Hematopoietic multipotent progenitor cell treated with erythropoietin and hydrocortisone succinate and interleukin-3 and kit ligand, for 15 days (in vitro differentiated cells): ENCODE measurements at places on chromosomes 12 and 14.

DNA sequence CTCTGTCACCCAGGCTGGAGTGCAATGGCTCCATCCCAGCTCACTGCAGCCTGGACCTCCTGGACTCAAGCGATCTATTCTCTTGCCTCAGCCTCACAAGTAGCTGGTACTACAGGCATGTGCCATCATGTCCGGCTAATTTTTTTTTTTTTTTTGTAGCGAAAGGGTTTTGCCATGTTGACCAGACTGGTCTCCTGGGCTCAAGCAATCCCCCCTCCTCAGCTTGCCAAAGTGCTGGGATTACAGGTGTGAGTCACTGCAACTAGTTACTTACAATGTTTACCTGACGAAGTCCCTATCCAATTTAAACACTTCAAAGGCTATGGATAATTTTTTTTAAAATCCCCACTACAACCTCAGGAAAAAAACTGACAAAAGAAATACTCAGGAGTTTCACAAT lies 1.8 kb downstream of the KRR1 start:
- DNase-seq = no peak

DNA sequence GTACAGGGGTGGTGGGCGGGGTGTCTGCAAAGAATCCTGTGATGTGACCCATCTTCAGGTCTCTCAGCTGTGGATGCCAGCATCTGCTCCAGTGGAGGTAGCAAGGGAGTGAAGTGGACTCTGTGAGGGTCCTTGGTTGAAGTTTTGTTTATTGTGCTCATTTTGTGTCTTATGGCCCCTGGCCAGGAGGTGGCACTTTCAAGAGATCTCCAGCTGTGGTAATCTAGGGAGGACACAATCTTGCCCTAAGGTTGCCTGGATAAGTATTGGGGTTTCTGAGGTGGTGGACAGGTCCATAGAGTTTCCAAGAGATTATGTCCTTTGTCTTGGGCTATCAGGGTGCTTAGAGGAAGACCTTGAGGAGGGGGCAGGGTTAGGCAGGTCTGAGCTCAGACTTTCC lies 260.7 kb downstream of the CCDC59 start:
- no peak for DNase-seq

- DNase-seq = no peak
These were observed 112.5 kb downstream of the ETV6 start for GRCh38 chr12:11761869-11762567.

- DNase-seq = no peak
These were observed 20.9 kb downstream of the SLCO1C1 start for GRCh38 chr12:20716037-20716436.

GRCh38 chr12:110931315-110931728 lies 10.9 kb upstream of the MYL2 start:
- DNase-seq = no peak

DNA sequence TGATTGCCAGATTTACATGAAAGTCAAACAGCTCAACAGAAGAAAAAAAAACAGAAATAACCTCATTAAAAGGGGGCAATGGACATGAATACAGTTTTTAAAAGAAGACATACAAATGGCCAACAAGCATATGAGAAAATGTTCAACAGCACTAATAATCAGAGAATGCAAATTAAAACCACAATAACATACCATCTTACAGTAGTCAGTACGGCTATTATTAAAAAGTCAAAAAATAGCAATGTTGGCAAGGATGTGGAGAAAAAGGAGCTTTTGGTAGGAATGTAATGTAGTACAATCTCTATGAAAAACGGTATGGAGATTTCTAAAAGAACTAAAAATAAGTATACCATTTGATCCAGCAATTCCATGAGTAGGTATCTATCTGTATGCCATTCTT lies 272.1 kb downstream of the CEP128 start:
- no peak for DNase-seq

GRCh38 chr12:4911316-4911994 lies 1.8 kb downstream of the KCNA1 start:
- DNase-seq = no peak

DNA sequence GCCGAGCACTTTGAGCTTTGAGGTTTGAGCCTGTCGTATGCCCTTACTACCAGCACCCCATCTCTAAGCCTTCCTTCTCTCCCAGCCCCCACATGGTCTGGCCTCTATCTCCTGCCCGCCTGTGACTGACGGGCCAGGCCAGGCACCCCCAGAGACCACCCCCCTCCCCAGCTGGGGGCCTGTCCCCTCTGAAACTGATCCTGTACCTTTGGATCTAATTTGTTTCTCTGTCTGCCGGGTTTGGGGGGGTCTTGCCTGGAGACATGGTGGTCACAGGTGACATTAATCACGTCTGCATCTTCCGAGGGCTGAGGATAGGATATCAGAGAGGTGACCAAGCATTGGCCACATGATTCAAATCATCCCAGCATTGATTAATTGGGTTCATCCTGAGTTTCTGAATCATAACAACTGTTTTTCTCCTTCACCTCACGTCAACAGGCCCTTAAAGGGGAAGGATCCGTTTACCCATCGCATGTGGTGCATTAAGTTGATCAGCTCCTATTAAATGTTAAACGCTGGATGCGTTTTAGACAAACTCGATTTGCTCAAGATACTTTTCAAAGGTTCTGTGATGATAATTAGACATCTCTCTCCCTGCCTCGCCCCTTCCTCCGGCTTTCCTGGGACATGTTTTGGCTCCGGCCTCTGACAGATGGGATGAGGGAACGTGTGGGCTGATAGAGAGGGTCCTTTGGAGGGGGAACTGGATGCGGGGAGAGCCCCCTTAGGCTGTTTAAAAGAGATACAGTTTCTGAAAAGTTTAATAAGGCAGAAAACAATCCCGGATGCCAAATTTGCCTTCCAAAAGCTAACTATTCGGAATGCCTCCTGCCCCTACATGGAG lies 63.3 kb upstream of the TBX3 start:
- no peak for DNase-seq

DNA sequence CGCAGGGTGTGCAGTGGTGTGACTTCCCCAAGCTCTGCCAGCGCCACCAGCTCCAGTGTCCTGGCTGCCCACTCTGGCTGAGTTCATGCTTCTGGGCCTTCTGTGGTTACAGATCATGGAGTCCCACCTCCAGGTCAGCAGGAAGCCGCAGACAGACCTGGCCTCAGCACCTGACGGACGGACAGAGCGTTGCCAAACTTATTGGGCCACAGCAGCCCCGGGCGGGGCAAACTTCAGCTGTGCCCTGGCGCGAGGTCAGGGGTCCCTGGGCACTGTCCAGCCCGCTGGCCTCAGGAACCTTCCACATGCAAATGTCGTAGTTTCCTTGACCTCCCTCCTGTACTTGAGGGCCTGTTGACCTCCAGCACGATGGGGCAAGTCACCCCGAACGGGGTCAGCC lies 11.2 kb downstream of the GPR132 start:
- DNase-seq = no peak

DNA sequence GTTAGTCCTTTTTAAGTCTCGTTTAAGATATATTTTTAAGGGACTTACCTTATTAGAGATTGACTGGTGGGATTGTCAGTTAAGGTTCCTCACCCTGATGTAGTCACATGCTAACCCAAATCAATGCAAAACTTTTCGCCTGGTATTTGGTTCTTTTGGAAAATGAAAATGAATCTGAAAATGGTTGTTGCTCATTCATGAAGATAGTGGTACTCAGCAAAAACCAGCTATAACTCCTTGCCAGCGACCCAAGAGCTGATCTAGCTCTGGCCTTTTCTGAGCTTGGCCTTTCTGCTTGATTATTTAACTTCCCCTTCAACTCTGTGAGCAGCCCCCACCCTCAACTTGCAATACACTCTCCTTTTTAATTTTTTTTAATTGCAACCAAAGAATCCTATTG lies 85.0 kb upstream of the GTF2A1 start:
- DNase-seq = no peak

- DNase-seq = no peak
These were observed 45.4 kb downstream of the TMTC1 start for GRCh38 chr12:29738365-29738764.

DNA sequence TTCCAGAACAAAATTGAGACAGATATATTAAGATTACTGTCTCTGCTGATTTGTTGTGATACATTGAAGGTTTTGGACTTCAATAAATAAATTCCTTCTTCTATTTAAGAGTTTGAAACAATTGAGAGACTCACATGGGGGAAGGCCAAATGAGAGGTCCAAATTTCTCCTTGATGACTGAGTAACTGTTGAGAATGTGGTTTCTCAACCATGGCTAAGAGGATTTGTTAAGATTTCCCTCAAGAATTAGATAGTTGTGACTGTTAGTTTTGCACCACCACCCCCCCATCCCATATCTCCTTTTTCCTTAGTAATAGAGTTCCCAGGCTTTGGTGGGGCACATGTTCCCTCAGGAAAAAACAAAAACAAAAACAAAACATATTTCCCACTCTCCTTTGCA lies 47.7 kb upstream of the IGF1 start:
- no peak for DNase-seq

- DNase-seq = no peak
These were observed 89.9 kb downstream of the BICD1 start for GRCh38 chr12:32196250-32197198.

- DNase-seq = no peak
These were observed 22.2 kb upstream of the PLEKHG3 start for GRCh38 chr14:64681796-64682710.
